ENCODE measurements at places on chromosomes 1 and 21.

DNA sequence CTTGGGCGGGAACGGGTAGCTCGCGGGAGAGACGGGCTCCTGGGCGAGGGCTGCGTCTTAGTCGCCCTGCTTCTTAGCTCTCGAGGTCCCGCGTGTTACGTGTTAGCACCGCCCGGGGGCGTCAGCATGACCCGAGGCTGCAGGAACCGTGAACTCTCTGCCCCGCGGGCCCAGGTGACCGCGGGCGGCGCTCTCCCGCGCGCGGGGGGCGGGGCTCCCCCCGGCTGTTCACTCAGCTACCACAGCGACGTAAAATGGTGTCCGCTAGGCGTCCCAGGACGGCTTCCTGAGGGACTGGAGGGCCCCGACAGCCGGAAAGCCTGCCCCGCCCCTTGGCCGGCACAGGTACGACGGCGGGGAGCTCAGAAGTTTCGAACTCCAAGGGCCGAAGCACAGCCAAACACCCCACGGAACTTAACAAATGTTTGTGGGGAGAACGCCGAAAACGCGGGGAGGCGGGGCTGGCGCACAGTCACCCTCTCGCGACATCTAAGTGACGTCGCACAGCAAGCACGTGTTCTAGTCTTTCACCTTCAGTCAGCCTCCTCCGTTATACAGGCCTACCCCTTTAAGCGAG lies 780 bp upstream of the RBM15 start:
- no peak for DNase-seq

DNA sequence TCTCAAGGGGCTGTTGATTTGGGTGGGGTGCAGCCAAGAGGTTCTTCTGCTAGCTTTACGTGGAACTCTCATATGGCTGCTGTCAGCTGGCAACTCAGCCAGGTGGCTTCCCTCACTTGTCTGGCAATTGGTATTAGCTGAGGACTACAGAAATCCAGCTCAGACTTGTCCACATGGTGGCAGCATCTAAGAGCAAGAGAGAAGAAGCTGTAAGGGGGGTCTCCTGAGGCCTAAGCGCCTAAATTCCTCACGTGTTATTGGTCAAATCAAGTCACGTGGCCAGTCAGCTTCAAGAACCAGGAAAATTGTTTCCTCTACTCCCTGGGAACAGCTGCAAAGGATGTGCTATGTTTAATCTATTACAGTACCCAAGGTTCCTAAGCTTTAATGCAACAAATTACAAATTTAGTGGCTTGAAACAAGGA lies 4.2 kb upstream of the DYRK3 start:
- DNase-seq, result peak; percentile 94

- no peak for DNase-seq
Observed at GRCh38 chr1:108106775-108107174, 93.4 kb downstream of the SLC25A24 start.

DNA sequence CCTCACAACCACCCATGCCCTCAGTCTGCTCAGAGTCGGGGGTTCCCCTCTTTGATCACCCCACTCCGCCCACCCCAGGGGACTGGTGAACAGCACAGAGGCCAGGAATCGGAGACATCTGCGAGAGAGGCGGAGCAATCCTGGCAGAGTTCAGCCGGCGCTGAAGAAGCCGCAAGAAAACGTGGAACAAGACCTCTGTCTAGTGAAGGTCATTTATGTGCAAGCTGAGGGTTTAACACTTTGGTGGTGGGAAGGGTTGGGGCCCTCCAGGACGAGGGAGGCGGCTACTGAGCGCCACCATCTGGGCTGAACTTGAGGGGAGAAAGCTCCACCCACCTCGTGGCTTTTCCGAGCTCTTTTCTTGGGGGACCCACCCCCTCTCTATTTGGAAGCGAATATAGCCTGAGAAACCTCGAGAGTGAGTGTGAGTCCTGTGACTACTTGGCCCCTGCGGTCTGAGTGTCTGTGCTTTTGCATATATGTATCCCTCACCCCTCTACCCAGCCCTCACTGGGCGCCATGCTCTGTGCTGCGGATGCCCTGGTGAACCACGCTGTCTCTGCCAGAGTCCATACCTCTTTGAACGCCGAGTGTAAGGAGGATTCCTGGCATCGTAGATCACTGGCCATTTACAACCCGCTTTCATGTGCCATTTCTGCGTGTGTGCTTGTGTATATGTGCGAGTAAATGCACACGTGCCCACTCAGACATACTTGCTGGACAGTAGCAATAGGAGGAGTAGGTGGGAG lies 1.2 kb upstream of the EPHA10 start:
- no peak for DNase-seq

GRCh38 chr1:66261364-66261763 lies 272.6 kb upstream of the SGIP1 start:
- DNase-seq, result no peak

GRCh38 chr1:180261524-180262155 lies 31.6 kb downstream of the LHX4 start:
- DNase-seq, result peak; percentile 11

DNA sequence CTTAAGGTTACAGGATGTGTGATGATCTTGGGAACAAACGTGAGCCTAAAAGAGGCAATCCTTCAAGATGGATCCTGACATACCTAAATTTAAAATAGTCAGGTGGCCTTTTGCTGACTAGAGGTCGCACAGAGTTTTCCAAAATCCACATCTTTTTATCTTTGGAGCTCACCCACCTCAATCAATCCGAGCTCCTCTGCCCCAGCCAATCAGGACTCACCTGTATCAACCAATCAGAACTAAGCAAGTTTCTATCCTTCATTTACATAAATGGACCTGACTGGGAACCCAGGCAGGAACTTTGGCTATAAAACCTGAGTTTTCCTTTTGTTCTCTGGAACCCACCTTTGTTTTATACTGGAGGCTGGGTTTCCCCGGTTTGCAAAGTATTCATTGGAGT lies 16.2 kb downstream of the DNAJC11 start:
- no peak for DNase-seq

- peak; percentile 68 for DNase-seq
Observed at GRCh38 chr1:167905182-167905581, 8.8 kb downstream of the ADCY10 start.

DNA sequence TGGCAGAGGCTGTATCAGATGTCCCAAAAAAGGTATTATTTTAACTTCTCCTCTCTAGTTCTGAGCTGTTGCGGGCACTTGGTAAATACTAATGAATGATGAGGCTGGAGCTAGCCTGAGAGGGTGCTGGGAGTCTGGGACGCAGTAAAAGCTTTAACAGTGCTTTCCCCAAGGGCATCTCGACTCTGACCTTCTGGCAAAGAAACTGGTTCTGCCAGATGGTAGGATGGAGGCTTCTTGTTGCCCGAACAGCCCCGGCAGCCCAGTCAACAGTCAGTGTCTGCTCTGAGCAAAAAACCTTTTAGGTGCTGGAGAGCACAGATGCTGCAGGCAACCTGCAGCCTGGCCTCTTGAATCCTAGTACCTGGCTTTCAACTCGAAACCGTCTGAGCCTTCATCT lies 2.5 kb upstream of the PNRC2 start:
- no peak for DNase-seq

GRCh38 chr1:201535046-201535918 lies 3.6 kb upstream of the NAV1 start:
- peak; percentile 84 for DNase-seq

DNA sequence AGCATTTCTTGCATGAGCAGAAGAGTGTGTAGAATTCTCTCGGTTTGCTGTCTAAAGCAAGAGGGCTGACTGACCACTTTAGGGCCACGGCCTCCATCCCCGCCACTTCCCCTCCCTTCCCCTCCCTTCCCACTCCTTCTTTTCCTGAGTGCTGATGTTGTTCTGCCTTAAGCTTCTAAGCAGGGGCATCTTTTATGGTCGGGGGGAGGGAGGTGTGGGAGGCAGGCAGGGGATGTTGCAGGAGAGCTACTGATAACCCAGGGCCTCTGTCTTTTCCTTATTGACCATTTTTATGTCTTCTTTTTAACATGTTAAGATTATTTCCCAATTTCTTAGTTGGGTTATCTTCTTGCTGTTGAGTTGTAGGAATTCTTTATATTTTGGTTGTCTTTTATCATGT lies 15.1 kb downstream of the USP25 start:
- DNase-seq, result no peak

- DNase-seq, result no peak
Observed at GRCh38 chr1:245552331-245552730, 397.5 kb downstream of the KIF26B start.

- DNase-seq, result no peak
Observed at GRCh38 chr1:10932088-10932487, 80.4 kb upstream of the TARDBP start.

DNA sequence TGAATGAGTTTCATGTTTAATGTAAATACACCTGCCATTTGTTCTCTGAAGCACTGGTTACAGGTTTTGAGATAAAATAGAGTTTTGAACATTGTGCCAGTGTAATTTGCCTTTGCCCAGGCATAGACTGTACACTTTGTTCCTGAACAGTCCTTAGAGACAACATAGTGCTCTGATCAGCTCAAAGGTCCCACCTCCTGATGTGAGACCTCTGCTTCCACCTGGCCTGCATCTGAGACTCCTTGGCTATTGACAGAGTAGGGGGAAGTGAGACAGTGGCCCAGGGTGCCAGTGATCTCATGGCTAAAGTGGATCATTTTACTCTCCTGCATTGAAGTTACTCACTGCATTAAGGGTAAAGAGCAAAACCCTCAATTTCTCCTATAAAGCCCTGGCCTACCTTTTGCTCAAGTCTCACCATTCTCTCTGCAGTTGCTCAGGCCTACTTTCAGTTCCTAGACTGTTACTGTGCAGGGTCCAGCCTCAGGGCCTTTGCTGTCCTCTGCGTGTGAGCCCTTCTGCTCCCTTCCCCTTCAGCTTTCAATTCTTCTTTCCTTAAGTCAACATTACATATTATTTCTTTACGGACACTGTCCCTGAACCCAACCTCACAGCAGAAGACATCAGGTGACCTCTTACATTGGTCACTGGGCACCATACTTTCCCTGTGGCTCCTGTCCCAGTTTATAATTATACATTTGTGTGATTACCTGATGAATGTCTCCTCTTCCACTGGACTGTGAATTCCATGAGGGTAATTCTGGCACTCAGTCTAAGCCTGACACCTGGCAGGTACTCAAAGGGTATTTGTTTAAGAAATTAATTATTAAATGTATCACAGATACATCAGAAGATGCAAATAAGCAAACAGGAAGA lies 142.9 kb downstream of the ROR1 start:
- DNase-seq, result no peak

GRCh38 chr21:34737115-34737514 lies 68.3 kb downstream of the CLIC6 start:
- peak; percentile 3 for DNase-seq

GRCh38 chr21:8989721-8990325 lies 1531.6 kb upstream of the TPTE start:
- no peak for DNase-seq

DNA sequence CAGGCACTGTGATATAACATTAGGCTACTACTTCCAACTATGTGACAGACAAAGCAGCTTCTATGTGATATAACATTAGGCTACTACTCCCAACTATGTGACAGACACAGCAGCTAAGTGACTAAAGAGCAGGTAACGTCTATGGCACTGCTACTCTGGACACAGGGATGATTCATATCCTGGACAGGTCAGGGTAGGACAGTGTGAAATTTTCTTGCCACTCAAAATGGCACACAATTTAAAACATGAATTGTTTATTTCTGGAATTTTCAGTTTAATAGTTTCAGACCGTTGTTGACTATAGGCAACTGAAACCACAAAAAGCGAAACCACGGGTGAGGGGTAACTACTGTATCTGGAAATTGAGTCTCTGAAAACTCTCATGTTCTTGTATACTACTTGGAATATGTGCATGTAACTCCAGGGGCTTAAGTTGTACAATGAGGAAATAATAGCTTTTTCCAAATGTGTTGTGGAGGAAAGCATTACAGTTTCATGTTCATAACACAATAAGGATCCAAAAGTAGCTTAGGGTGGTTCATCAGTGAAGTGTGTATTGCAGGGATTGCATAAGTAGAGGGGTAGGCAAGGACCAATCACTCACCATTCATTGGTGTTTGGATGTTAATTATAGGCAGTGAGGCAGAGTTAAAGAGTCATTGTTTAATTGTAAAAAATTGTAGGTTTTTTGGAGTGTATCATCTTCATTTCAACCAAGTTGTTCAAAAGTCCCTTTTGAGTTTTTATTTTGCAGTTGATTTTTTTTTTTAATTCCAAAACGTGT lies 5.3 kb downstream of the DTL start:
- peak; percentile 15 for DNase-seq

- peak; percentile 79 for DNase-seq
Observed at GRCh38 chr1:204503122-204503912, 8.7 kb upstream of the PIK3C2B start.

DNA sequence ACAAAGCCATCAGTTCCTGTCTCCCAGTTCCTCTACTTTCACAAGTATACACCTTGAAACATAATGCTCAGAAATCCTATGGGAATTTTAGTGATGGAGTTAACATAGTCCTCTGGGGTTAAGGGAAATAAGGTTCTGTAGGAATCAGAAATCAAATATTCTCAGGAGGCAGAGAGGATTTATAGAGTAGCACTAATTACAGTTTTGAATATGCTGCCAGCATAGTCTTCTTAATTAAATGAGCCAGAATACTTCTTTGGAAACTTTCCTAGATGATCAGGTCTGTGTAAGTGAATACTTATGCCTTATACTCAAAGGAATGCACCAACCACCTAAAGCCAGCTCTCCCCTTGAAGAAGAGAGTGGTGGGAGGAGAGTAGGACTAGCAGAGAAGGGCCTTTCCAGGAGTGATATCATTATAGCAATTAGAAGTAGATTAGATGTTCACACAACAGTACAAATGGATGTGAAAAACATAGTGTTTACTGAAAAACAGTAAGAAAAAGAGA lies 31.4 kb upstream of the DIRAS3 start:
- no peak for DNase-seq

Data from mesenchymal stem cell (in vitro differentiated cells and primary cell).